Activated T-cell treated with anti-CD3 and anti-CD28 coated beads, Interleukin-2, amount 50 U/mL, for 72 hours (primary cell): ENCODE measurements at places on chromosomes 2 and 18.

DNA sequence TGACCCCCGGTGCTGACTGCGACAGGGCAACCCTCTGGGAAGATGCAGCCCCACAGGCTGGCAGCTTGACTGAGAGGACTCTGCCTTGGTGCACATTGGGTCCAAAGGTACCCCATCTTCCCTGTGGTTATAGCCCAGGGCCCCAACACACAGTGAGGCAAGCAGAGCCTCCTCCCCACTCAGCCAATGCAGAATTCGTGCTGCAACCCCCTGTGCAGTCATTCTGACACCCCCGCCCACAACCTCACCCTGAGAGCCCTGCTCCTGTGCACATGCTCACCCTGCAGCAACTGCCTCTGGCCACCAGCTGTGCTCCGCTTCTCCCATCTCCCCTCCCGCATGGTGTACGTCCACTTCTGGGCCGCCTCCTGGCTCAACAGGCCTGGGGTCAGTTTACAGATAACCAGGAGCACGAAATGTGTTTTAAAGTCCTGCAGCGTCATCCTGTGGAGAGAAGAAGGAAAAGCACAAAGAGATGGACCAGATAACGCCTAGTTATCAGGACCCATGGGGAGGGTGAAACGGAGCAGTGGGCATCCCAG lies 24.4 kb downstream of the CAPN14 start:
- no peak for DNase-seq

- no peak for DNase-seq
These were observed 399.1 kb upstream of the ZNF804A start for GRCh38 chr2:184199274-184199673.

- DNase-seq, result no peak
These were observed 170.1 kb downstream of the PARD3B start for GRCh38 chr2:204715361-204715760.

GRCh38 chr2:232505856-232506255 lies 14.3 kb upstream of the PRSS56 start:
- no peak for DNase-seq

DNA sequence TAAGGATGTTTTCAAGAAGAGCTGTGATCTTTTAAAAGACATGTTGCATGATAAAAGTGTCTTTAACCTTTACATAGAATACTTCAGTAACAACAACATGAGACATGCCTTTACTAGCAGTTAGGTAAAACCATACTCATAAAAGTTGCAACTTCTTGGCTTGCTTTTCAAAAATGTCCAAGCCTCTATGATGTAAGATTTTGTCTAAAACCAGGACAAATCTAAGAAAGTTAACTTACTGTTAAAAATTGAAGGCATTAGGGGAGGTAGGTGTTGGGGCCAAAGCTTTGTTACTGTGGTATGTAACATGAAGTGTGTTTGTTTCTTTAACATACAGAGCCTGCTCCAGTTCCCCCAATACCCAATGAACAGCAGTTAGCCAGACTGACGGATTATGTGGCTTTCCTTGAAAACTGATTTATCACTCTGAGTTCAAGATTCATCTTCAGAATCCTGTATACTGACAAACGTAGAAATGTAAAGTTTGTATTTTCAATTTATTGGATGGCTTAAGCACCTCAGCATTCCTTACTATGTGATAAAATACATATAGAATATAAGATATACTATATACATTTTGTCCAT lies 11.7 kb downstream of the COPS8 start:
- no peak for DNase-seq

DNA sequence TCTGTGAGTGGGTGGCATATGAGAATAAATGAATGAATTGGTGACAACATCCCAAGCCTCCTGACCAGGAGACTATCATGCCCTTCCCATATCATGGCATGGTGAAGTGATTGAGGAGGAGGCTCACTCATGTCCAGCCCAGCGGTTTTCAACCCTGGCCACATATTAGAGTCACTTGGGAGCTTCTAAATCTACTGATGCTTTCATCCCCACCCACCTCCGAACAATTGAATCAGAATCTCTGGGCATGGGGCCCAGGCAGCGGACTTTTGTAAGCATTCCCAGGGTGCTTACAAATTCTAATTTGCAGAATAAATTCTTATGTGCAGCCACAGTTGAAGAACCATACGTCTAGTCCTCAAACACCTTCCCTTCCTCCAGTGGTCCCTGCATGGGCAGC lies 81.7 kb upstream of the SEC11C start:
- no peak for DNase-seq
